ENCODE measurements at places on chromosomes 6 and 20.
A peak's percentile ranks its signal among the peaks of the same experiment; 100 is the strongest.

DNA sequence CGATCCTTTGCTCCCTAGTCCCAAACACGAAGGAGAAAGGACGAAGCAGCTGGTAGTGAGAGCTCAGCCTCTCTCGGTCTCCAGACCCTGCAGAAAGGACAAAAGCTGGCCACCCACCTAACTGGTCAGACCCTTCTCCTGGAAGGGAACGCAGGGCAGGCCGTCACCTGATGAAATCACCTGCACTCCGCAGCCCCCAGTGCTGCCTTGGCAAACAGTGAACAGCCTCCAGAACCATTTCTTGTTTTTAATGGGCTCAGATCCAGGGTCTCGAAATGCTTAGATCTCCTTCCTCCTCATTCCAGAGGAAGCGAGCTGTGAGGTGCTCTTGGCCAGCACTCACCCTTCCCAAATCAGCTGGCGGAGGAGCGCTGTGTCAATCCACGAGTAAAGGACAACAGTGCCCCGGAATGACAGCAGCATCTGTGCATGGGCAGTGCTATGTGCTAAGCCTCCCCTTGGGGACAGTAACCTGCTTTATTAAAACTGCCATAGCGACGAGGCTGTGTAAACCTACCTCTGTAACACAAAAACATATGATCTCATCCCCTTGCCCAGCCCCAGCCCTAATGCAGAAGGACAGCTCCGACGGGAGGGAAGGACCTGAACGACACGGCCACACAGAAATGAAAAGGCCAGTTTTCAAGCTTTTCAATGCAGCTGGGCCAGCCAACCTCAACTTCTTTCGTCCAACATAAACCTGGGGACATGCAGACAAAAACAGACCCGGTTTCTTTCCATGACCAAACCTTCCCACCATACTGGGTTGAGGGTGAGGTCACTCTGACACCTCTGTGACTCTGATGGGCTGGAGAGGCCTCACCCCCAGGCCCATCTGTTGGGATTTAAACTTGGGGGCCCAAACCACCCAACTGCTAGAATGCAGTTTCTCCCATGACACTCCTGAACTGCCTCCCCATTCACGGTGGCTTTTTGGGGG, 43.3 kb downstream of the SULF2 start:
- DNase-seq: no peak

DNA sequence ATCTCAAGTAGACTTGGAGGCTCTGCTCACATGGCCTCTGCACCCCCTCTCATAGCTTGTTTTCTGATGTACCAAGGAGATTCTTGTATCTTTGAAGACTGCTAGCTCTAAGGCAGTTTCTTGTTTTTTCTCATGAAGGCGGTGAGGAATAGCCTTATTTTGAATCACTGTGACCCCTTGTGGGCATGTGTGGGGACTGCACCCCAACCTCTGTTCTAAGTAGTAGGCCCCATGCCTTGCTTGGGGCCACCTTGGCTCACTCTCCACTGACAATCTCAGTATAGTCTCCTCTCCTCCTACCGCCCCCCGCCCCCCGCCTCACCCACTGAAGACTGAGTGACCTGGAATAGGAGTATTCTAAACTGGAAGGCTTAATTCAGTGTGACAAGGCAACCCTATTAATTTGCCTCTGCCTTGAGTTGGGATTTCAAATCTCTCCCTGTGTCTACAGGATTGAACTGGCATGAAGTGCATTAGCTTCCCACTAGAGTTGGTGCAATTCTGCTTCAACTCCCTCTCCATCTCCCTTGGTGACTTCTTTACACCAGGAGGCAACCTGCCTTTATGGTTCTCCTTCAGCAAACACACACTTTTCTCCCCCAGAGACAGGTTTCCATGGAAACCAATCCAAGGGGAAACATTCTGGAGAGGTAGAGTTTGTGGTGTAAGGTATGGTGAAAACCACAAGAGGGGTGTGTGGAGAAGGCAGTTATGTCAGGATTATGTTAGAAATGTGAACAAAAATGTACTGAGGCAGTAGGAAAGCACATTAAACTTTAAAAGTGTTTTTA, 75.4 kb upstream of the ECI2 start:
- DNase-seq: peak; percentile 68

- no peak for DNase-seq
These were observed 84.6 kb downstream of the PDE7B start for GRCh38 chr6:135935941-135936601.

DNA sequence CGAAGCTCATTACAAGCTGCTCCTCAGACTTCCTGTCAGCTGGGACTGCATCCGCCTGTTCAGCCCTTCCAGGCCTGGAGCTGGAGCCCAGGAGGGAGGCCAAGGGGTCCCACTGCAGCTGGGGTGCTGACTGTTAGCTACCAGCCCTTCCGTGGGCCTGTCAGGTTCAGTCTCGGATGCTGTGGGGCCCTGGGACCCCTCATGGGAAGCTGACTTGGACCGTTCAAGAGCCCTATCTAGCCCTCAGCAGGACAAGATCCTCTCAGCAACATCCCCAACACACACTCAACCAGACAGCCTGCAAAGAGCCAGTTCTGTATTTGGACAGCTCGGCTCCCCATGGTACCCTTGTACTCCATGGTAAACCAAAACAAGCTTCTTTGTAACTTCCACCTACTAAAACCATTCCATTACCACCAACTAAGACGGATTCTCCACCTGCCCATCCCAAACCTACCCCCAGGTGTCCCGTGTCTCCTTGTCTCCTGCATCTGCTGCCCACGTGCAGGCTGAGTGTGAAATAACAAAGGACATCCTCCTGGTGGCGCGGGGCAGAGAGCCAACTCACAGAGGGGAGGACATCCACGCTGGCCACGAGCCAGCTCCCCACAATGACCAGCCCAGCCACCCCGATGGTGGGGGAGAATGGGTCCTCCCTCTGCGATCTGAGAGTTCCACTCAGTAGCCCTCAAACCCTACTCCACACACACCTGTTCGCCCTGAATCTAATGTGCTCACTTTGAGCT, 111.2 kb downstream of the TAF4 start:
- DNase-seq: no peak

DNA sequence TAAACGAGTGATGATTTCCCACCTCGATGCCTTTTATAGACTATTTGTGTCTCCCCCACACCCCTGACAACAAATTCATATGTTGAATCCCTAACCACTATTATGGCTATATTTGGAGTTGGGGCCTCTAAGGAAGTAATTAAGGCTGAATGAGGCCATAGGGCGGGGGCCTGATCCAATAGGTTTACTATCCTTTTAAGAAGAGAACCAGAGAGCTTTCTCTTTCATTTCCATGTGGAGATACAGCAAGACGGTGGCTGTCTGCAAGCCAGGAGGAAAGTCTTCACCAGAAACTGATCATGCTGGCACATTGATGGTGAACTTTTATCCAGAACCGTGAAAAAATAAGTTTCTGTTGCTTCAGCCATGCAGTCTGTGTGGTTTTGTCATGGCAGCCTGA, 38.9 kb upstream of the CLIC5 start:
- no peak for DNase-seq

All from NAMALWA (cell line).